ENCODE measurements at places on chromosomes 3 and 15. TPM values are rescaled to one million over a fixed set of nuclear protein-coding genes. Genes with fewer than 3 reads are reported as not detected.

Gene SKOR1
- not detected for total RNA-seq

- DNase-seq: no peak
Observed at GRCh38 chr3:177487635-177488186, 290.4 kb upstream of the TBL1XR1 start.

- DNase-seq: no peak
Observed at GRCh38 chr15:34620142-34620541, 36.7 kb upstream of the GOLGA8B start.

- peak; percentile 91 for DNase-seq
Observed at GRCh38 chr3:105369500-105370371, 3.0 kb downstream of the ALCAM start.

Measured in MG63 (cell line).